ENCODE measurements at places on chromosomes 6 and 20.

DNA sequence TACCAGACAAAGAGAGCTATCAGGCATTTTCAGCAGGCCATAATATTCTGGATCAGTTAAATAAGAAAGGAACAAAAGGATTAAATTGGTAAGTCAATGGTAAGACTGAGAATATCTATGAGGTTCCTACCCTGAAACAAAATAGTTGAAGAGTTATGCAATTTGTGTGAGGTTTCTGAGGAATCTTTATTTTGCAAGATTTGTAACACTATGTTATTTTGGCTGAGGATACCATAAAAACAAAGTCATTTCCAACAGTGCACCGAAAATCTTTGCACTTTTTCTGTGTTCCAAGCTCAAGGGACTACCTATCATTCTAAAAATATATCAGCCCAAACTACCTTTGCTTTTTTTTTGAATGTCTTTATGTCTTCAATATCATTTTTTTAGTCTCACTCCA lies 383.3 kb upstream of the CITED2 start:
- no peak for DNase-seq

- DNase-seq, result no peak
Measured at GRCh38 chr6:399785-400534, 8.4 kb downstream of the IRF4 start.

GRCh38 chr20:19947611-19948264 lies 69.4 kb upstream of the NAA20 start:
- DNase-seq, result no peak

- DNase-seq, result no peak
Measured at GRCh38 chr6:169800116-169800667, 48.8 kb downstream of the ERMARD start.

DNA sequence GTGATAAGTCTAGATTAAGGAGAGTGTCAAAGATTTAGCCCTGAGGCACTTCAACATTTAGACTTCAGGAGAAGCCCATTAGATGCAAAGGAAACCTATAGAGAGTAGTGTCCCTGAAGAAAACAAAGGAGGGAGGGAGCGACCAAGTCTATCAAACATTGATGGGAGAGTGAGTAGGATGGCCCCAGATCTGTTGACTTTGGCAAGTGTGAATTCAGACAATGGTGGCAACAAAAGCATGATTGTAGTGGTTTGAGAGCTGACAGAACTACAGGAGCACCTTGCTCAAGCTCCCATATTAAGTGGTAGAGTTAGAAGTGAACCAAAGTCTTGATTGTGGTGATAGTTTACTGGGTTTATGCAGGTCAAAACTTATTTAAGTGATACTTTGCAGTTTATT lies 979 bp upstream of the ABCF1 start:
- DNase-seq, result no peak

GRCh38 chr6:42201382-42201781 lies 6.6 kb upstream of the GUCA1B start:
- no peak for DNase-seq

GRCh38 chr6:32082478-32082877 lies 26.7 kb downstream of the TNXB start:
- DNase-seq, result no peak

- no peak for DNase-seq
Measured at GRCh38 chr6:138805016-138805765, 9.3 kb downstream of the ECT2L start.

GRCh38 chr6:72954716-72955115 lies 270.6 kb downstream of the KHDC1L start:
- DNase-seq, result no peak

GRCh38 chr6:6826095-6826901 lies 237.8 kb downstream of the LY86 start:
- no peak for DNase-seq

DNA sequence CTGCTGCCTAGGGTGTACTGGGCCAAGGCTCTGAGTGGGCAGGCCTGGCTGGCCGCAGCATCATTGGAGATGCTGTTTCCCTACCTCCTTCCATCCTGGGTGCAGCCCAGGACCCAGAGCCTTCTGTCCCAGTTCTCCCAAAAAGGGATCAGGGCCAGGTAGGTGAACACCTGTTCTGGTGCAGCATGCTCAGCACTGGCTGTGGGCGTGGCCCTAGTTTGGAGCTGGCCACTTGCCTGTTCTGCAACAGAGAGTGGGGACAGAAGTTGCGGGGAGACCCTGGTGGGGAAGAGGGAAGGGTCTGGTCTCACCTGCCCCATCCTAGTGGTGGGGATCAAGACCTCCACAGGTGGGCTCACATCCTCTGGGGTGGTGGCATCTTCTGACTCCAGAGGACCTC lies 1.4 kb upstream of the ARMC12 start:
- no peak for DNase-seq

DNA sequence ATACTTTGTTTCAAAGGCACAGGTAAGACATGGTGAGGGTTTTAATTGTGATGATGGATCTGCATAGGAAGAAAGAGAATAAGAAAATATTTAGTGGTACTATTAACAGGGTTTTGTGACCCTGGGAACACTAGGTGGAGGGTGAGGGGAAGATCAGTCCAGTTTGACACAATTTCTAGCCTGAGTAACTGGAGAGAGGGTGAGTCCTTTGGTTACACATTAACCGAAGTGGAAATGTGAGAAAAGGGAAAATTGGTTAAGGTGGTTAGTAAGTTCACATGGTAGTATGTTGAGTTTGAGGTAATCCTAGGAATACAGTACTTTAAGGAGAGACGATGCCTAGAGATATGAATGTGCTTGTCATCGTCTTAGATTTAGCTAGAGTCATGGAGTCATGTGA lies 54.8 kb upstream of the POU3F2 start:
- DNase-seq, result no peak

DNA sequence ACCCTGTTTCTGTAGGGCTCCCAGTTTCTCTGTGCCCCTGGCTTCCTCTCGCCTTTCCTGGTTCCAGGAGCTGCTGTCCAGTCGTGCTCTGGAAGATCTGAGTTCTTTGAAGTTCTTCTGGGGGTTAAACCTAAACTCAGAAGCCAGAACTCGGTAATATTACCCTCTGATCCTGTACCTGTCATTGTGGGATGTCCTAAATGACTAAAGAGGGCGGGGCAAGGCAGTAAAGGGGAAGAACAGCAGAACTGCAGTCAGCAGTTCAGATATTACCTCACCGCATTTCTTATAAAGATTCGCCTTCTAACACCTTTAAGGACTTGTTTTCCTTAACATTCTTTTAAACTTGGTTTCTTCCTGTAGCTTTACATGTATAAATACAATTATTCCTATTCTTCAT lies 63.9 kb downstream of the FAM120B start:
- no peak for DNase-seq

- DNase-seq, result no peak
Measured at GRCh38 chr20:52103913-52104545, 87.5 kb downstream of the ZFP64 start.

GRCh38 chr6:124434421-124434820 lies 527.8 kb upstream of the RNF217 start:
- no peak for DNase-seq

DNA sequence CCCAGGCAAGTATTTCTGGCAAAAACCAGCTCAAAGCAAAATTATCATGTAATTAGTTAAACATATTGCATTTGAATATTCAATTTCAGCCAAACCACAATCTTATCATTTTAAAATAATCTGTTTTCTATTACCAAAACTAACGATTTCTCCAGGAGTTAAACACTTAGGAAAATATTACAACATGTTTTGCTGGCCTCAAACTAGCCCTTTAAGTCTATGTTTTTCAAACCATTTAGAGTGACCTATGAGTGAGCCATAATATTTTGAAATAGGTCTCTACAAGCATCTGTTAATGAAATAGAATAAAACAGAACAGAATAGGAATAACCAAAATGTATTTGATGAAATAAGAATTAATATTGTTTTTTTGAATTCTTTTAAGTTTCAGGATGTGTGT lies 370.9 kb downstream of the COL12A1 start:
- no peak for DNase-seq

- DNase-seq, result no peak
Measured at GRCh38 chr20:23096986-23097520, 10.9 kb upstream of the CD93 start.

GRCh38 chr20:4736875-4737274 lies 15.2 kb downstream of the PRND start:
- DNase-seq, result no peak

DNA sequence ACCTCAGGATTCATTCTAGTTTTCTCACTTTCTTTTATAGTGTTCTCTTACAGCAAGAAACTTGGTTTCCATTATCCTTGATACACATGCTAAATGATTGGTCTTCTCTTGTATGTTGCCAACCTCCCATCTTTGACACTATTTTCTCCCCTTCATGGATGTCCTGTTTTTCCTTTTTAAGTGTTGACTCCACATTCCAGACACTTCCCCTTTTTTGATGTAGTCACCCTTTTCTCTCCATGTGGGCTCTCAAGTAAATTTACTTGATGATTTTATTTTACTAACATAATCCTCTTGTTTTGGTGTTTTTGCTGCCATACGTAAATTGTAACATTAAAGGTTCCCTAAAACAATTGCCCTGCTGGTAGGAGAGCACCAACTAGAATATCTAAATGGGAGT lies 148.1 kb downstream of the ZFAND3 start:
- no peak for DNase-seq

DNA sequence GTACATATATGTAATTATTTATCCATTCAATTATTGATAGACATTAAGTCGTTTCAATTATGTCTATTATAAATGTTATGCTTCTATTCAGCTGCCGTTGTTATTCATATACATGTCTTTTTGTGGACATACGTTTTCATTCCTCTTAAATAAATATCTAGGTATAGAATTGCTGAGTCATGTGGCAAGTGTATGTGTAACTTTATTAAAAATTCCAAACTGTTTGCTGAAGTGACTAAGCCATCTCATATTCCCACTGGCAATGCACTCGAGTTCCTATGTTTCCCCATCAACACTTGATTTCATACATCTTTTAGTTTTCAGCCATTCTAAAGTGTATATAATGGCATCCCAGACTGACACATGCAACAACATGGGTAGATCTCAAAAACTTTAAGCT lies 739.7 kb upstream of the POU3F2 start:
- no peak for DNase-seq

- peak; percentile 39 for DNase-seq
Measured at GRCh38 chr20:34907616-34908469, 31.4 kb downstream of the ACSS2 start.

- DNase-seq, result no peak
Measured at GRCh38 chr6:146292506-146292905, 251.1 kb upstream of the RAB32 start.

DNA sequence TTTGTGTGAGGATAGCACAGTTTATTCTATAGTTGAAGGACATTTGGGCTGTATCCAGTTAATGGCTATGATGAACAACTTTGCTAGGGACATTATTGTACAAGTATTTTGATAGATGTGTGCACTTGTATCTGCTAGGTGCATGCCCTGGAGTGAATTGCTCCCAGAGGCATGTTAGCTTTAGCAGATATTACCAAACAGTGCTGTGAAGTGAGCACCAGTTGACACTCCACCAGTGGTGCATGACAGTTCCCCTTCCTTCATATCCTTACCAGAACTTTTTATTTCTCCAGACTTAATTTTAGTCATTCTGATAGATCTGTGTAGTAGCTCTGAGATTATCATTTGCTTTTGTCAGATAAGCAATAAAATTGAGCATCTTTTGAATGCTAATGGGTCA lies 48.9 kb upstream of the ENPP5 start:
- no peak for DNase-seq

DNA sequence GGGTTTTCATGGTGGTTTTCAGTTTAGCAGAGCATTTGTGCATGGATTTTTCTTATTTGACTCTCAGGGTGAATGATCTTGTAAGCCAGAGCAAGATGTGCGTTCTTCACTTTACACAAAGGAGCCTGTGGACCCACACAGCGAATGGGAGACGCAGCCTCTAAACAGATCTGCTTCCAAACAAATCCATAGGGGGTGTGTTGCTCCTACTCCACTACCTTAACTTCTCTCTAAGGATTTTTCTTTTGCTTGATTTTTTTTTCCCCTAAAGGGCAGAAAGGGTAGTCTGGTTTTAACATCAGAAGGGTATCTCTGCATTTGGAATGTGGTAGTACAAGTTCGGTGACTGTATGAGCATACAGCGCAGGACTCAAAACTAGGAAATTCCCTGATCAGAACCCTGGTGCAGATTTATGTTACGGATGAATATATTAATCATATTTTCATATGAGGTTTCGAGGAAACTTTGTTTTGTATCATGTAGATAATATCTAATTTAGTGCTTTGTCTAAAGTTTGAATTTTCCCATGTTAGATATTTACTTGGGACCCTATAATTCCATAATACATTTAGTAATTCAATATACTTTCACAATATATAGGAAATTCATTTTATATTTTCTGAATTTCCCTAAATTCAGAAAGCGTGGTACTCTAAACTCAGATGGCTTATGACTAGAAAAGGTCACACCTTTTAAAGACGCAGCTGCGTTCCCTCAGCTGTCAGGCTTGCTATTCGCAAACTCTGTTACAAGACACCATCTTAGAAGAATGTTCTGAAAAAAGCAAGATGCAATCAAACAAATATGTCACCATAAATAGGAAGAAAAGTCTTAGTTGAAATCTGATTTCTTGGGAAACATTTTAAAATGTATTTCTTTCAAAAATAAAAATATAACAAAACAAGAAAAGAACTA lies 196.9 kb downstream of the TMEM242 start:
- DNase-seq, result no peak

GRCh38 chr6:73079978-73080377 lies 145.3 kb downstream of the KHDC1L start:
- no peak for DNase-seq

DNA sequence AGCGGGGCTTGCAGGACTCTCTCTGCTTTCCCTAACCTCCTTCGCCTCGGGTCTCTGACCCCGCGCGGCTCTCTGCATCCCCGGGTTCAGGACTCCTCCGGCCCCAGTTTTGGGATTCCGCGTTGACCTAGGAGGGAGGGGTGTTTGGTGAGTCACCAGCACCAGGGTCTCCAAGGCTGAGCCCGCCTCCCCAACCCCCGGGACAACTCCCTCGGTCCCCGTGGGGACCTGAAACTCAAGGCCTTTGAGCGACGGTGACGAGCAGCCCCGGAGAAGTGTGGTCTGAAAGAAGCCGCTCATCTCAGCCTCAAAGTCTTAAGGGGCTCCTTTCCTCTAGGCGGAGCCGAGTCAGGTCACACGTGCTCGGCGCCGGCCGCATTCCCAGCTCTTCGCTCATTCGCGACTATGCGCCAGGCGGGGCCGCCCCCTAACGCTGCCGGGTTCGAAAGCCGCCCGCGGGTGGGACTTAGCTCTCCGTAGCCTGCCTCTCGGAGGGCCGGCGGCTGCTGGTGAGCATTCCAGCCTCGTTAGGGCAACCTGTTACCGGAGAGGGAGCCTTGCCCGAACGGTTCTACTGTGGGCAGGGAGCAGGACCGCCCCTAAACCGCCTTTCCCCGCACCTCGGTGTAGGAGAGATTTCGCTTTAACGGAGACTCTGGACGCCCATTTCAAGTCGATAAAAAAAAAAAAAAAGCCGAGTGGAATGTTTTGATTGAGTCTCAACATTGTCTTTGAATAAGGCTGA lies 3.0 kb upstream of the PRDM13 start:
- no peak for DNase-seq

DNA sequence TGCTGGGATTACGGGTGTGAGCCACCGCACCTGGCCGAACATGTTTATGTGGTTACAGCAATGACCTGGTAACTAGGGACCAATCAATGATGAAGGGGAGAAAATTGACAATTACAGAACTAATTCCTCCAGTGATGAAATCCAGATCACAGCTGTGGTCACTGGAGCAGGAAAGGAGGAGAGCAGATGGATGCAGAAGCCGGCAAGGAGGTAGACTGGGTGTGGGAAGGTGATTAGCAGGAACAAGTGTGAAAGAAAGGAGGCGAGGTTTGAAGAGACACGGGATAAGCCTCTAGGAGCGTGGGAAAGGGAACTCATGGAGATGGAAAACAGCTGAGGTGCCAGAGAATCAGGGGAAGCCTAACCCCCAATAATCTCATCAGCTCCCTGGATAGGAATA lies 17.2 kb upstream of the SPAG4 start:
- DNase-seq, result no peak

GRCh38 chr20:41145821-41146620 lies 8.7 kb downstream of the PLCG1 start:
- DNase-seq, result no peak
